ENCODE measurements at places on chromosomes 5 and 9. TPM values are rescaled to one million over a fixed set of nuclear protein-coding genes. Genes with fewer than 3 reads are reported as not detected.

DNA sequence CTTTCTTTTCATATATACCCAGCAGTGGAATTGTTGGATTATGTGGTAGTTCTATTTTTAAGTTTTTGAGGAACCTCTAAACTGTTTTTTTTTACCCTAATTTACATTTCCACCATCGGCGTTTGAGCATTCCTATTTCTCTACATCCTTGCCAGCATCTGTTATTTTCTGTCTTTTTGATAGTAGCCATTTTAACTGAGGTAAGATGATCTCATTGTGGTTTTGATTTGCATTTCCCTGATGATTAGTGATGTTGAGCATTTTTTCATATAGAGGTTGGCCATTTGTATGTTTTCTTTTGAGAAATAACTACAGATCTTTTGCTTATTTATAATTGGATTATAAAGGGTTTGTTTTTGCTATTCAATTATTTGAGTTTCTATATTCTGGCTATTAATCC, 71.7 kb upstream of the TNC start:
- no peak for DNase-seq

GRCh38 chr5:137234973-137235943, 263.9 kb downstream of the SPOCK1 start:
- no peak for DNase-seq

- no peak for DNase-seq
Observed at GRCh38 chr5:41857989-41858388, 12.2 kb downstream of the OXCT1 start.

DNA sequence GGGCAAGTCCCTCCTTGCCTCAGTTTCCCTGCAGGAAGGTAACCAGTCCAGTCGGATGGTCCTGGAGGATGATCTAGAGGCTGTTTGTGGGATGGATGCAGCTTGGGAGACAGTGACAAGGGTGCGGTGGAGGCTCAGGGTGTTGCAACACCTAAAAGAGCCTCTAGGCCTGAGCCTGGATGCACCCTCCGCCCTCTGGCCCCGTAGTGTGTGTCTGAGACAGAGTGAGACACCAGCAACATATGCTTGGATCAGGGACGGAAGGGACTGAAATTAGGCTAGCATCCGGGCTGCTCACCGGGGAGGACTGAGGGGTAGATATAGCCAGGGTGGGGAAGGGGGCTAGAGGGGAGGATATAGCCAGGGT, 1.1 kb downstream of the CRAT start:
- peak; percentile 22 for DNase-seq

IL6ST gene
- 176 TPM for total RNA-seq

All from T-cell (primary cell).